ENCODE measurements at places on chromosomes 3 and 15.

DNA sequence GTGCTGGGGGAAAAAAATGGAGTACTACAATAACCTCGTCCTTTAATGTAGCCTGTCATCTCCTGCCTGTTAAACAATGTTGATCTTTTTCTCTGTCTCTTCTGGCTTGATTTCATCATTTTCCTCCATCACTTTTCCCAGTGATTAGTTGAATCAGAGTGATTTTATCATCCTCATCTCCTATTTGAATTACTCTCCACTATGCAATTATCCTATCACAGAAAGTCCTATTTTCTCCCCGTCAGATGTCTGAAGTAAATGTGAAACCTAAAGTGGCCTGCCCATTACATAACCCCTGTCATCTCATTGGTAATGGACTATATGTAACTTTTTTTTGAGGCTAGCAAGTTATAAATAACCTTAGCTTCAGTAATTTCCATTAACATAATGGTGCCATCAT is 201.8 kb downstream of the CACNA2D3 start:
- DNase-seq, result no peak

DNA sequence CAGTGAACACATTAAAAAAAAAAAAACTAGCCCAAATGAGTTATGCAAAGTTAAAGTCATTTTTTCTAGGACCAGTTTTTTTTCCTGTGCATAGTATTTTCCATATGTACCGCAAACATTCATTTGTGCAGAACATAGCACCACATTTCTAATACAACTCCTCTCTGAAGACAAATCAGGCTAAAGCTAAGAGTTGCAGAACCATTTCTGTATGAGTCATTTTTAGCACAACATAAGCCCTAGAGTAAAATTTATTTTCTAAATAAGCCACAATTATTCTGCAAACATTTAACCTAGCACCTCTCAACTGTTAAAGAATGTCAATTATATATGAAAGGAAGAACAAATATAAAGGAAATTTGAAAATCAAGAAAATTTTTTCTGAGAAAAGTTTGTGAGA is 375.8 kb downstream of the TIGIT start:
- no peak for DNase-seq

GRCh38 chr3:30493911-30494311 is 112.5 kb upstream of the TGFBR2 start:
- no peak for DNase-seq

DNA sequence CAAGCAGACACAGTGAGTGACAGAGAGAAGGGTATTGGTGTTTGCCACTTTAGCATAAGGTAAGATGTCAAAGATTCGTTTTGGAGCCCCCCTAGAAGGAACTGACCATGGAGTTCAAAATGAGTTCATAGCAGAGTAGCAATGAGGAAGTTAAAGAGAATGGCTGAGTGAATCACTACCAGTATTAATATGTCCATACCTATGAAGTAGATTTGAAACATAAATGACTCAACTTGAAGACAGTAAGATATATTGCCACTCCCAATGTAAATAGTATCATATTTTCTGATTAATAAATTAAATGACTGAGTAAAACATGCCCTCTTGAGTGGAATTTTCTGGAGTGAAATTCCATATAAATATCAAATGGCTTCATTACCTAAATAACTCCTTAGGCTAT is 675.1 kb downstream of the NLGN1 start:
- no peak for DNase-seq

GRCh38 chr3:73432023-73432705 is 192.6 kb downstream of the PDZRN3 start:
- DNase-seq, result no peak

DNA sequence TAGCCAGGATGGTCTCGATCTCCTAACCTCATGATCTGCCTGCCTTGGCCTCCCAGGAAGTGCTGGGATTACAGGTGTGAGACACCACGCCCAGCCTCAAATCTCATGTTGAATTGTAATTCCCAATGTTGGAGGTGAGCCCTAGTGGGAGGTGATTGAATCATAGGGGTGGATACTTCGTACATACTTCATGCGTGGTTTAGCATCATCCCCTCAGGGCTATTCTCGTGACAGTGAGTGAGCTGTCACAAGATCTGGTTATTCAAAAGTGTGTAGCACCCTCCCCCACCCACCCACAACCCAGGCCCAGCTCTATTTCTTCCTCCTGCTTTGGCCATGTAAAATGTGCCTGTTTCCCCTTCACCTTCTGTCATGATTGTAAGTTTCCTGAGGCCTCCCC is 236.9 kb upstream of the IL12A start:
- DNase-seq, result no peak

DNA sequence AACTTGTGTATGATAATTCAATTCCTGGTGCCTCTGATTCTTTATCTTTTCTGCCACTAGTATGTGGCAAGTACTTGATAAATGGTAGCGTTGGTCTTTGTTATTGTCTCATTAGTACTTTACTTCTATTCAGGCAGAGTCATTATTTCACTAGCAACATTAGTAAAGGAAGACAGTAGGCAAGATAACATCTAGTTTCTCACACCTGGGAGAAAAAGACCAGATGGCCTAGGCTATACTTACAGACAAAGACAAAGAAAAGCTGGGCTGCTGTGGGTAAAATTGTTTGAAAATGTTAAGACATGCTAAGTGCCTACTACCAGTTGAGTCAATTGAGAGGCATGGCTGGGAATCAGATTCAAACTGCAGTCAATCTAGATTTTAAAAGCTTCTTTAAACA is 198.7 kb upstream of the CMC1 start:
- DNase-seq, result no peak

GRCh38 chr3:71587958-71588357 is 4.4 kb upstream of the FOXP1 start:
- no peak for DNase-seq

GRCh38 chr3:178705925-178706324 is 169.7 kb downstream of the KCNMB2 start:
- no peak for DNase-seq

- no peak for DNase-seq
Measured at GRCh38 chr3:125398952-125399351, 23.8 kb upstream of the ZNF148 start.

DNA sequence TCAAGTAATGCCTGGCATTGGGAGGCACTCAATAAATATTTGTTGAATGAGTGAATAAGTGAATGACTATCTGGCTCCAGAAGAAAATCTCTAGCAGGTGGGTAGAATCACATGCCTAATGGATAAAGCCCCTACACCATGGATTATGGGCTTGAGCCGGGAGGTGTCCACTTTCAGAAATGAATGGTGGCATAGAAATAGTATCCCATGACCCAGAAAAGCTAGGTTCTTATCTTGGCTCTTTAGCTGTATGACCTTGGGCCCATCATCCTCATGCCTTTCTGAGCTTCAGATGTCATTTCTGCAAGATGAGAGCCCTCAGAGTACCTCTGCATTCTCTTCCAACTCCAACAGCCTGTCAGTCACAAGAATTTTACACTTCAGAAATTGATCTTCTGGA is 37.3 kb upstream of the TNIK start:
- no peak for DNase-seq

GRCh38 chr3:38020342-38020726 is 9.1 kb downstream of the PLCD1 start:
- no peak for DNase-seq
